ENCODE measurements at places on chromosomes 4 and X. TPM values are rescaled to one million over a fixed set of nuclear protein-coding genes. Genes with fewer than 3 reads are reported as not detected.

The NAT8L gene
- total RNA-seq = 1.7 TPM

The TREX2 gene
- total RNA-seq = 9.6 TPM

The KLKB1 gene
- total RNA-seq = 0.98 TPM

DNA sequence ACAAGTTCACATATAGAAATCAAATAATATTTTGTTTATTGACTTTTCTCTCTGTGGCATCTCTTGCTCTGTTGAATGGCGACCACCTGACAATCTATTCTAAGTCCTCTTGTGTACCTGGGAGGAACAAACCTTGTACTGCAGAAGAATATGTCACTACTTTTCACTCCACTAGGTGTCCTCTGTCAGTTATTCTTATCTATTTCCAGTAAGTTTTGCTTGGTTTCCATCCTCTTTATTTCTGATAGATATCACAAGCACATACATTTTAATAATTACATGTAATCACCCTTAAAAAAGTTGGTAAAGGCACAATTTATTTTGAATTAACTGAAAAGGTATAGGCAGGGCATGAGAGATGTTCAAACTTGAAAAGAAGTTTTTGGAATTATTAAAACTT, 238.4 kb downstream of the SNCA start:
- DNase-seq = no peak

GRCh38 chr4:128686032-128686465, 123.5 kb upstream of the JADE1 start:
- DNase-seq = no peak

- no peak for DNase-seq
Measured at GRCh38 chr4:39029752-39030694, 2.2 kb downstream of the TMEM156 start.

Data from vagina (tissue), 2 donors.